Panc1 (cell line): ENCODE measurements at places on chromosomes 12 and 14. TPM values are rescaled to one million over a fixed set of nuclear protein-coding genes. Genes with fewer than 3 reads are reported as not detected.

HOXC9 gene
- 37.2 TPM for total RNA-seq

MYF6 gene
- not detected for total RNA-seq

SLC6A15 gene
- total RNA-seq = 0.36 TPM

CNTN1 gene
- total RNA-seq = not detected

RHOJ gene
- 0.28 TPM for total RNA-seq

REP15 gene
- 1.9 TPM for total RNA-seq

- H3K27me3 ChIP-seq = no peaks in the 10 kb centered on the region
- DNase-seq = no peak
- H3K27ac ChIP-seq = no peak overlapping the region
- no peak overlapping the region for H3K4me3 ChIP-seq
Measured at GRCh38 chr14:38309522-38310277, 53.8 kb upstream of the CLEC14A start.

- H3K4me3 ChIP-seq = no peak overlapping the region
- H3K27me3 ChIP-seq = peaks cover 4% of the 10 kb centered on the region
- no peaks in the 10 kb centered on the region for H3K4me1 ChIP-seq
- no peaks in the 10 kb centered on the region for H3K36me3 ChIP-seq
- DNase-seq = no peak
Measured at GRCh38 chr12:254039-254438, 8.6 kb downstream of the SLC6A13 start.

GRCh38 chr12:6207259-6207925, 7.2 kb downstream of the CD9 start:
- no peaks in the 10 kb centered on the region; the same call in 1 of the 2 replicates for H3K36me3 ChIP-seq
- H3K4me3 ChIP-seq = no peak overlapping the region
- peaks cover 20% of the 10 kb centered on the region for H3K4me1 ChIP-seq
- no peak overlapping the region for H3K27ac ChIP-seq
- H3K27me3 ChIP-seq = no peaks in the 10 kb centered on the region

- H3K36me3 ChIP-seq = no peaks in the 10 kb centered on the region
- H3K27ac ChIP-seq = no peak overlapping the region
- no peaks in the 10 kb centered on the region for H3K4me1 ChIP-seq
- DNase-seq = no peak
- H3K27me3 ChIP-seq = no peaks in the 10 kb centered on the region; the same call in 1 of the 2 replicates
- H3K4me3 ChIP-seq = no peak overlapping the region
Measured at GRCh38 chr12:5099591-5099990, 55.9 kb downstream of the KCNA5 start.

- no peaks in the 10 kb centered on the region for H3K4me1 ChIP-seq
- no peaks in the 10 kb centered on the region for H3K36me3 ChIP-seq
- no peaks in the 10 kb centered on the region for H3K27me3 ChIP-seq
- DNase-seq = no peak
- H3K27ac ChIP-seq = no peak overlapping the region
- H3K4me3 ChIP-seq = no peak overlapping the region
Measured at GRCh38 chr12:54937376-54937775, 47.2 kb downstream of the TESPA1 start.

- no peaks in the 10 kb centered on the region for H3K36me3 ChIP-seq
- no peaks in the 10 kb centered on the region for H3K4me1 ChIP-seq
- no peaks in the 10 kb centered on the region for H3K27me3 ChIP-seq
- H3K27ac ChIP-seq = no peak overlapping the region
- H3K4me3 ChIP-seq = no peak overlapping the region
- DNase-seq = no peak
Measured at GRCh38 chr14:26722258-26722657, 124.4 kb upstream of the NOVA1 start.

DNA sequence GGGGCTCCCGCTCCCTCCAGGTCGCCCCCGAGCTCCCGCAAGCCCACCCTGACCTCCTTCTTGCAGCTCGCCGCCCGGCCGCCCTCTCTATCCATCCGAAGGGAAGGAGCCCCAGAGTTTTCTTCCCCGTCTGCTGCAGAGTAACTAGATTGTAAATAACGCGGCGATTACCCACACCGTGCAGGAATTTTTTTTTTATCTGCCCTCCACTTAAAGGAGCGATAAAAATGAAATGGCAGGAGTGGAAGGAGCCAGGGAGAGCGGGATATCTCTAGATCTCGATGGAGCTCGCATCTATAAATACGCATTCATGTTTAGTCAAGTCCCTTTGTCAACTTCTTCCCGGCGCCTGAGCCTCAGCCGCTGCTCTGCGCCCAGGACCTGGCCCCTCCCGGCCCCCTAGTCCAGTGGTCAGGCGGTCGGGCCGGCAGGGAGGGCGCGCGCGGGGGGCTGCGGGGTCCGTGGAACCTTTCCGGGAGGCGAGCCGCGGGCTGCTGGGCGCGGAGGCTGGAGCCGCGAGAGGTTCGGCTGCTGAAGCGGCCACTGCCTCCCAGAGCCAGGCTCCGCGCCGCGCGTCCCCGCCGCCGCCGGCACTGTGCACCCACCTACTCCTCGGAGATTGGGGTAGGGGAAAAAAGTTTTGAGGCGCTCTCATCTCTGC, 386.0 kb downstream of the BCAT1 start:
- peak overlapping the region; percentile 31 for H3K4me3 ChIP-seq
- no peak overlapping the region for H3K27ac ChIP-seq
- no peaks in the 10 kb centered on the region for H3K36me3 ChIP-seq
- peaks cover 5% of the 10 kb centered on the region; the same call in 1 of the 2 replicates for H3K4me1 ChIP-seq

- H3K27ac ChIP-seq = no peak overlapping the region
- H3K4me1 ChIP-seq = no peaks in the 10 kb centered on the region
- H3K4me3 ChIP-seq = no peak overlapping the region
- no peaks in the 10 kb centered on the region for H3K27me3 ChIP-seq
- peaks cover 16% of the 10 kb centered on the region for H3K36me3 ChIP-seq
- DNase-seq = no peak
Measured at GRCh38 chr14:58327019-58327418, 28.7 kb downstream of the ARID4A start.

DNA sequence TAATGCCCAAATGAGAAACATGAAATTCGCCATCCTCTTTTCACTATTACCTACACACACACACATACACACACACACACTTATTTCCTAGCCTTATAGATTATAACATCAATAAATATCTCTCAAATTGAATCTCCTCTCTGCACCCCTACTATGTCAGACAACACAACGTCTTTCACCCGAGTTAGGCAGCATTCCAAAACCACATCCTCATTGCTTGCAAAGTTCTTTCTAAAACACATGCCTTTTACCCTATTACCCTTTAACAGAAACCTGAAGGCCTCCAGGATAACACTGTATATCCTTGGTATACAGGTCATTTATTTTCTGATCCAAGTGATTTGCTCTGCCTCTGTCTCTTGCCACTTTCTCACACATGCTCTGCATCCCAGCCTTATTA, 56.3 kb downstream of the KCNH5 start:
- H3K4me1 ChIP-seq = no peaks in the 10 kb centered on the region
- no peaks in the 10 kb centered on the region for H3K27me3 ChIP-seq
- H3K27ac ChIP-seq = no peak overlapping the region
- no peaks in the 10 kb centered on the region for H3K36me3 ChIP-seq

GRCh38 chr12:79706676-79707075, 15.9 kb upstream of the PAWR start:
- no peak overlapping the region for H3K4me3 ChIP-seq
- no peaks in the 10 kb centered on the region for H3K27me3 ChIP-seq
- H3K4me1 ChIP-seq = no peaks in the 10 kb centered on the region
- DNase-seq = no peak
- no peaks in the 10 kb centered on the region for H3K36me3 ChIP-seq

- no peak overlapping the region for H3K4me3 ChIP-seq
- H3K27me3 ChIP-seq = no peaks in the 10 kb centered on the region
- H3K27ac ChIP-seq = no peak overlapping the region
- H3K36me3 ChIP-seq = no peaks in the 10 kb centered on the region
- H3K4me1 ChIP-seq = no peaks in the 10 kb centered on the region
Measured at GRCh38 chr12:49549735-49550692, 11.2 kb downstream of the KCNH3 start.

DNA sequence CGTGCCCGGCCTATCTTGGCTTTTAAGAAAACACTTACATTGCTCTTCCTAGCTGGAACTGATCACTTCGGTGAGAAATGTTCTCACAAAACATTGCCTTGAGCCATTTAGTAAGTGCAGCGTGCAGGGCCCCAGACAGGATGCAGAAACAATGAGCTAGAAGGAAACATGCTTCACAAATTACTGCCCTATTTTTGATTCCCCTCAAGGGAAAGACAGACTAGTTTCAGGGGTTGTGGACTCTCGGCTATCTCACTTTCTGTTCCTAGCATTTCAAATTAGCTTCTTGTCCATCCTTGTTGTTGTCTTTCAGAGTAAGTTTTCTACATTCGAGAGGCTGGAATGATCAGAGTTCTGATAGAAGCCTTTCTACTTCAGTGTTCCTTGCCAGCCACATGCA, 21.6 kb downstream of the TGFB3 start:
- H3K4me3 ChIP-seq = no peak overlapping the region
- H3K27ac ChIP-seq = no peak overlapping the region
- no peaks in the 10 kb centered on the region for H3K4me1 ChIP-seq
- DNase-seq = no peak
- H3K27me3 ChIP-seq = no peaks in the 10 kb centered on the region

DNA sequence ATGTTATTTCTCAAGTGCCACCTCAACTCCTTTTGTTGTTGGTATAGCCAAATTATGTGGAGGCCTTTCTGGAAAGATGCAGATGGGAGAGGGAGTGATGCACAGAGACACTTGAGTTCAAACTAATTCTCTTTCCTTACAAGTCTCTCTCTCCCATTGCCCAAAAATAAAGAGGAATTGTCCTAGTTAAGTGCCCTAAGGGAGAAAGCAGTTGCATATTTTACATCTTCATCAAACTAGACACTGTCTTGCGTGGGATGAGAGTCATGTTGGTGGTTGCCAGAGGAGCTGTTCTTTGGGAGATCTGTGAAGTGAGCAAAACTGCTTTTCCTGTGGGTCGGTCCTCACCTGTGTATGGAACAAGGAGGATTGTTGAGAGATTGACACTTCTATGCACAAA, 72.2 kb downstream of the EP400 start:
- DNase-seq = no peak
- no peaks in the 10 kb centered on the region for H3K4me1 ChIP-seq
- no peaks in the 10 kb centered on the region for H3K27me3 ChIP-seq
- H3K36me3 ChIP-seq = peaks cover 25% of the 10 kb centered on the region
- no peak overlapping the region for H3K4me3 ChIP-seq
